ENCODE measurements at places on chromosomes 3 and 15. TPM values are rescaled to one million over a fixed set of nuclear protein-coding genes. Genes with fewer than 3 reads are reported as not detected.

DNA sequence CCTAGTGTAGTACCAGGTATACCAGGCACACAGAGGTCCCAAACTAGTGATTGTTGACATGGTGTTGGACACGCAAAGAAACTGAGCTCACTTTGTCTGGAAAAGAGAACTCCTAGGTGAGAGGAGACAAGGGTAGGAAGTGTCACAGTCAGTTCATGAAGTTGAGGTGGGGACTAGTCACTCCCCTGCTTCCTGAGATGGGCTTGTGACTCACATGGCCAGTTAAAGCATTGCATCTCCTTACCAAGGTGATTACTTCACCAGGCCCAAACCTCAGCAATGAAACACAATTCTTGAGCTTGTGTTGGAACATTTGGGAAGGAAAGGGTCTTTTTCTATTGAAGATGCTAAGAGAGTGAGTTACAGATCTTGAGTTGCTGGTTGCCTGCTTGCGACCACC is 49.2 kb upstream of the RAD18 start:
- H3K27me3 ChIP-seq: no peaks in the 10 kb centered on the region
- no peak overlapping the region for H3K4me3 ChIP-seq
- H3K36me3 ChIP-seq: no peaks in the 10 kb centered on the region
- H3K4me1 ChIP-seq: no peaks in the 10 kb centered on the region
- H3K27ac ChIP-seq: no peak overlapping the region

- DNase-seq: no peak
- H3K4me1 ChIP-seq: no peaks in the 10 kb centered on the region
- H3K27me3 ChIP-seq: no peaks in the 10 kb centered on the region
- H3K27ac ChIP-seq: no peak overlapping the region
These were observed 19.2 kb downstream of the UBP1 start for GRCh38 chr3:33420966-33421365.

GRCh38 chr3:175608911-175609310 is 749.8 kb downstream of the NAALADL2 start:
- no peaks in the 10 kb centered on the region for H3K27me3 ChIP-seq
- H3K4me1 ChIP-seq: no peaks in the 10 kb centered on the region
- H3K36me3 ChIP-seq: no peaks in the 10 kb centered on the region

- no peak for DNase-seq
- no peaks in the 10 kb centered on the region for H3K36me3 ChIP-seq
- H3K27ac ChIP-seq: no peak overlapping the region
- peaks cover 11% of the 10 kb centered on the region for H3K4me1 ChIP-seq
These were observed 49.4 kb downstream of the RBMS3 start for GRCh38 chr3:29329986-29330890.

GRCh38 chr15:64152507-64153387 is 1.2 kb downstream of the SNX22 start:
- no peak for DNase-seq
- no peak overlapping the region for H3K27ac ChIP-seq
- H3K27me3 ChIP-seq: no peaks in the 10 kb centered on the region

Gene TRIM42
- total RNA-seq: not detected

Gene GABRB3
- 3.6 TPM for total RNA-seq

Gene RBP2
- 2.3 TPM for total RNA-seq

Gene MBNL1
- total RNA-seq: 117 TPM

Gene CCR9
- total RNA-seq: not detected

Data from ovary (tissue), 10 donors.